ENCODE measurements at places on chromosomes 13 and 19.

DNA sequence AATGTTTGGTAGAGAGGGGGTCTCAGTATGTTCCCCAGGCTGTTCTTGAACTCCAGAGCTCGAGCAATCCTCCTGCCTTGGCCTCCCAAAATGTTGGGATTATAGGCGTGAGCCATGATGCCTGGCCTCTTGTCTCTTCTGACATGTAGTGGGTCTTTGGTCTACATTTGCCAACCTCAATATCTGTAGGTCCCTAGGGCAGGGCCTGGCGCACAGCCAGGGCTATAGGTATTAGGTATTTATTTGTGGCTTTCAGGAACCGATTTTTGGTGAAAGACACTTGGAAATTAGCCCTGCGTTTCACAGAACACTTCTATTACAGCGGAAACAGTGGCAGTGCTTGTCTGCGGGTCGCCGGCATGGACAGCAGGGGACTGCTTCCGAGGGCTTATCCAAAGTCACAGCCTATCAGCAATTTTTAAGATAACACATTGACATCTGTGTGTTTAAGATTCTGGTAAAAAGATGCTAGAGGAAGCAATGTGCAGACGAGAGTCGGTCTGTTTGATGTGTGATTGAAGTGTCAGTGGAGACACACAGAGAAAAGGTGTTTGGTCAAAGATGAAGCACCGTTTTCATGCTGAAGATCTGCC lies 14.5 kb downstream of the ZNF536 start:
- no peak for DNase-seq

DNA sequence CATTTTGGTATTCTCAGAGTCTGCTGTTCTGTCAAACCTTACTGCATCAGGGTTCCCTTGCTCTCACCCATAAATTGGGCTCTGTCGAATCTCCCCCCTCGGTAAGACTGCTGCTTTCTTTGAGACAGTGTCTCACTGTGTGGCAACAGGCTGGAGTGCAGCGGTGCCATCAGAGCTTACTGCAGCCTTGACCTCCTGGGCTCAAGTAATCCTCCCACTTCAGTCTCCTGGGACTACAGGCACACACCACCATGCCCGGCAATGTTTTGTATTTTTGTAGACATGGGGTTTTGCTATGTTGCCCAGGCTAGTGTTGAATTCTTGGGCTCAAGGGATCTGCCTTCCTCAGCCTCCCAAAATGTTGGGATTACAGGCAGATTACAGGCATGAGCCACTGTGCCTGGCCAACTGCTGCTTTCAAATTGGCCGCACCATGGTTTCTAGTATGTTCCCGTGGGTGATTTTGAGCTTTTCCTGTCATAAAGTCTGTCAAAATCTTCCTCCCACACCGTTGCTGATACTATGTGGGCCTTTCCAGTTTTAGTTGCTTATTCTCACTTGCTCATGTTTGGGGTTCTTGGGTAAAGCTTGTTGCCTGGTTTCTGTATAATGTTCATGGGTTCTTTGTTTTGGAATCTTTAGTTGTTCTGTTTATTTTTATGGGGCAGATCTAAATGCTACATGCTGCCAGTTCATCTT lies 10.6 kb downstream of the RFC3 start:
- no peak for DNase-seq

DNA sequence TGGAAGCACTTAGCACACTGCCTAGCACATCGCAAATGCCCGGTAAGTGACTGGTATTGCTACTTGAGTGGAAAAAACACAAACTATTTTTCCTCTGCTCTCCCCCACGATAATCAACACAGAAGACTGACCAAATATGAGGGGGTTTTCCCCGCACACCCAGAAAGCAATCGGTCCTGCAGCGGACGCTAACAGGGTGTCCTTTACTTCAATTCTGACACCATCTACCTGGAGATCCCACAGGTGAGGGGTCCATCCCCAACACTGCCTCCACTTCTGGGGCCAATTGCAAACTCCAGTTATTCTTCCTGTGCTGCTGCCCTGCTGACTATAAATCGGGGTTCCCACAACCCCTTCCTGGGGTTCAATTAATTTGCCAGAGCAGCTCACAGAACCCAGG lies 26.2 kb upstream of the PLEKHF1 start:
- DNase-seq, result no peak

- DNase-seq, result no peak
These were observed 14.9 kb upstream of the FRY start for GRCh38 chr13:32016631-32017030.

DNA sequence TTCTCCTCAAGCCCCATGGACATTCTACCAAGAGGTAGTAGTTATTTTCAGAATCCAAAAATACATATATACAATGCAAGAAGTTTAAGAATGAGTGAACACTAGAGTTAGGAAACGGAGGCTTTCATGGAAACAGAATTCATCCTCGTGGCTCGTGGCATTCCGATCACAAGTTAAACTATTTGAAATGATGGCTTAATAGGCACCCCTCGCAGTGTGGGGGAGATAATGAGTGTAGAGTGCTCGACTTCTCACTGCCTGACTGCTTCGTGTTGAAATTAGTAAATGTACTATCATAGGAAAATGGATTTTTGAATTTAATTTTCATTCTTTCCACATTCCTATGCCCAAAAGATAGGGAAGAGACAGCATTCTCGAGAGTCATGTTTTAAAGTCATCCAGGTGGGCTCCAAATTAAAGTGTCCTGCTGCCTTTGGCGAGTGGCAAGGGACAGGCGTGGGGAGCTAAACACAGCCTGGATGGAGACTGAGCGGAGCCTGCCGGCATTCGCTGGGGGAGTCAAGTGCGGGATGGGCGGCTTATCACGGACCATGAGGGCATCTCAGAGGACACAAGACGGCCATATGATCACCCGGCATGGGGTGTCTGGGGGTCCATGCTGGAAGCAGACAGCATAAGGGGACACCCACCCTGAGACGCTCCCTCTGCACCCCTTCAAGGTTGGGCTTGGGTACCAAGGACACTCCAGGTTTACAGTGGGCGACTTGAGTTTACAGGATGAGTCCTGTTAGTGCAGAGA lies 165.2 kb downstream of the TEX29 start:
- no peak for DNase-seq

DNA sequence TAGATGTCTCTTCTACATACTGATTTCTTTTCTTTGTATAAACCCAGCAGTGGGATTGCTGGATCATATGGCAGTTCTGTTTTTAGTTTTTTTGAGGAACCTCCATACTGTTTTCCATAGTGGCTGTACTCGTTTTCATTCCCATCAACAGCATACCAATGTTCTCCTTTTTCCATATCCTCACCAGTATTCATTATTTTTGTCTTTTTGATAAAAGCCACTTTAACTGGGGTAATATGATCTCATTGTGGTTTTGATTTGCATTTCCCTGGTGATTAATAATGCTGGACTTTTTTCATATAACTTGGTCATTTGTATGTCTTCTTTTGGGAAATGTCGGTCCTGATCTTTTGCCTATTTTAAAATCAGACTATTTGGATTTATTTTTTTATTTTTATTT lies 108.5 kb downstream of the PAN3 start:
- no peak for DNase-seq

- no peak for DNase-seq
These were observed 31.8 kb upstream of the PSG9 start for GRCh38 chr19:43300876-43301765.

- peak; percentile 48 for DNase-seq
These were observed 97.7 kb upstream of the IPO5 start for GRCh38 chr13:97855570-97856303.

GRCh38 chr13:97174638-97175037 lies 47.5 kb upstream of the MBNL2 start:
- DNase-seq, result no peak

DNA sequence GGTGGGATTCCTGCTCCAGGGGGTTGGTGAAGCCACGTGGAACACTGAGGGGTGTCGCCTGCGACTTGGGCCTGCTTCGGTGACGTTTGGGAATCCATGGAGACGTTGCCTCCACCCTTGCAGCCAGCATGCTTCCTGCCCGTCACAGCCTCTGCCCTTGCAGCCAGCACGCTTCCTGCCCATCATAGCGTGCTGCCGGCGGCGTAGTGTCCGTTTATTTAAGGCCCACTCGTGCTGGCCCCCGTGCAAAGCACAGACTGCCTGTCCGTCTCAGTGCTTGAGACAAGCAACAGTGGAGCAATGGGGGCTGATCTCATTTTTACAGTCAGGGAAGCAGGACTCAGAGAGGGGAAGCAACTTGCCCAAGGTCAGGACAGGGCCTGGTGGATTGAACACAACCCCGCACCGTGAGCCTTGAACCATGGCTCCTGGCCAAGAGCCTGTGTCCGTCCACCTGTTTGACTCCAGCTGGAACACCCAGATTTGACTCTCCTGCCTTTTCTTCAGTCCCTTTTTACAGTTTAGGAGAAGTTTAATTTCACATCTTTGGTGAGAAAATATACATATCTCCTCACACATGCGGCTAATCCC lies 149.6 kb downstream of the TEX29 start:
- no peak for DNase-seq

- no peak for DNase-seq
These were observed 828.1 kb downstream of the PCDH9 start for GRCh38 chr13:66402066-66402465.

- DNase-seq, result no peak
These were observed 45.5 kb downstream of the COL4A1 start for GRCh38 chr13:110261166-110262081.

GRCh38 chr13:62696490-62696889 lies 1280.8 kb upstream of the PCDH20 start:
- no peak for DNase-seq

DNA sequence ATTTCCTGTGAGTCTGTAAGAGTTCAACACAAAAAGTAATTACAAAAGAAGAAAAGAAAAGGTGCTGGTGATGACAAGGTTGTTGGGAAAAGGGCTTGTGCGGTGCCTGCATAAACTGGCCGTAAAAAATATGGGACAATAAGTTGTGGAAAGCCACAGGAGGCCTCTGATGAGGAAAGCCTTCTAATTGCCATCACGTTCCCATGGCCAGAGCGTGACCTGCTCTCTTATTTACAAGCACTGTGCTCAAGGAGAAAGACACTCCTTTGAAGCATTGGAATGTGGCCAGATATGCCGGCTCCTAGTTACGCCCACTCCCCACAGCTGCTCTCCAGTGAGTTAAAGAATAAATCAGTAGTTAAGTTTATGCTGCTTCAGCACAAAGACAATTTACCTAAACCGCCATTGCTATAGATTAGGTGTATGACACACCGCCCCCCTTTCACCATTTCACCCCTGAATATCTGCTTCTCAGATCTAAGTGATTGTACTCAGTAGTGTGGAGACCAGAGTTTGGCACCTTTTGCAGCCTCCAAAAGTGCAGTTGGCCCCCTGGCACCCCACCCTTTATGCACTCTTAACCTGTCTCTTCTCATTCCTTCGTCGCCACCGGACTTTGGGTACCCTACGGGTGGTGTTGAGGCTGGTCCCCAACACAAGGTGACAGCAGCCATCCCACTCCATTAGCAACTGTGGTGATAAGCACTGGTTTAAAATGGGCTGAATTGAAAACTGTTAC lies 8.1 kb upstream of the PGLYRP1 start:
- no peak for DNase-seq

DNA sequence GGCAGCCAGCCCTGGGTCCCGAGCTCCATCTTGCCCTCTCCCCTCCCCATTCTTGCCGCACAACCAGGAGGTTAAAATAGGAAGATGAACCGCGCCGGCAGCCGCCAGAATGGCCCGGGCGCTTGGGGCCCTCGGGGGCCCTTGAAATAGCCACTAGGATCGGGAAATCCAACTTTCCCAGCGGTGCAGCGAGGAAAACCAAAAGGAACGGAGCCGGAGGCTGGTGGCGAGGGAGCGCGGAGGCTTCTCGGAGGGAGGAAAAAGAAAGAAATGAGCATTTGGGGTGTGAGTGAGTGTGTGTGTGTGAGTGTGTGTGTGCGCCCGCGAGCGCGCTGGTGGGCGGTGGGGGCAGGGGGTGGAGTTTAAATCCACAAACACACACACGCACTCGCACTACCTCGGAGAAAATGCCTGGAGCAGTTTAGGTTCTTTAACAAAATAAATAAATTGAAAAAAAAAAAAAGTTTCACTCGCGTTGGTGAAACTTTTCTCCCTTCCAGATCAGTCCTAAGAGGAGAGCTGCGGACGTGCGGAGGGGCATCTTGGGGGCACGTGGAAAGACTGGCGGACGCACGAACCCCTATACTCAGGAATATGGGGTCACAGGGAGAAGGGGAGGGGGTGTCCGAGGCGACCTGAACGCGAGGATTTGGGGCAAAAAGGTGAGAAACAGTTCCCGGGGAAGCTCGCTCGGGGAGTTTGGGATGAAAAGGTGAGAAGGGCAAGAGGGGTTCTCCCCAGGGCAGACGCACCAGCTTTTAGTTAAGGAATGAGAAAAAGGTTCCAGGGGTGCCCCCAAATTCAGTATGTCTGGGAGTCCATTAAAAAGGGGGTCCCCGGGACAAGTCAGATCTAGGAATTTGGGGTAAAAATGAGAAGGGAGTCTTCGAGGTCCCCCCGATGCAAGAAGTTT lies 1.3 kb downstream of the RFX2 start:
- peak; percentile 63 for DNase-seq

DNA sequence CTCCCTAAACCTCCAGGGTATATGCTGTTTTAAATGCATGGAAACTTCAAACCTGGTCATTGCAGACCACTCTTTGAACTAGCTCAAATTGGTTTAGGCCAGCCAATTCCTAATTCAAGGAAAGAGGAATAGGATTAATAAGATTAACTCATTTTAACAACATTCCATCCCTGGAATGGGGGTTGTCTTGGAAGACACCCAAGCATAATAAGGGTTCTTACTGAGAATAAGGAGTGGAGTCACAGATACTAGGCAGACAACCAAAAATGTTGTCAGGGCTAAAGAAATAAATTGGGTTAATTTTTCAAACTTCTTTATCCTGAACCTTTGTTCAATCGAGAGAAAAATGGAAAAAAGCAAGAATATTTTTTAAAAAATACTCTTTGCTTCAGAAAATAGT lies 186.2 kb downstream of the PCDH9 start:
- DNase-seq, result no peak

GRCh38 chr19:58571575-58571947 lies 1.6 kb downstream of the MZF1 start:
- no peak for DNase-seq

- DNase-seq, result no peak
These were observed 126.0 kb downstream of the ATP11A start for GRCh38 chr13:112815871-112816270.

- DNase-seq, result no peak
These were observed 10.3 kb upstream of the ZNF14 start for GRCh38 chr19:19743176-19743575.

DNA sequence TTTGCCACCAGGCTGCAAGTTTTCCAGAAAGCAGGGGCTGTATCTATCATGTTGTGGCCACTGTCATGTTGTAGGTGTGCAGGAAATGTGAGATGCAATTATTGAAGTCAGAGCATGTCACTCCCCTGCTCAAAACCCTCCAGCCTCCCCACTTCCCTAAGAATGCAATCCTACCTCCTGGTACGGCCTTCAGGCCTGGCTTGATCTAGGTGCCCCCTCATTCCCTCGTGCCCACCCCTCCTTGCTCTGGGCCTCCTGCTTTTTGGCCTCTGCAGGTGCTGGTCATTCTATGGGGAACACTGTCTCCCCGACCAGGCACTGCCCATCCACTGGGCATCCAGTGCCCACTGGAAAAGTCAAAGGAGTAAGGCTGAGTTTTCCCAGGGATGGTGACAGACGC lies 28.5 kb upstream of the MATK start:
- no peak for DNase-seq
